ENCODE measurements at places on chromosomes 4 and X.
A peak's percentile ranks its signal among the peaks of the same experiment; 100 is the strongest.

GRCh38 chr4:40918330-40918729, 168.6 kb downstream of the NSUN7 start:
- DNase-seq: peak; percentile 87

GRCh38 chrX:37759878-37760418, 19.9 kb upstream of the CYBB start:
- DNase-seq: no peak

DNA sequence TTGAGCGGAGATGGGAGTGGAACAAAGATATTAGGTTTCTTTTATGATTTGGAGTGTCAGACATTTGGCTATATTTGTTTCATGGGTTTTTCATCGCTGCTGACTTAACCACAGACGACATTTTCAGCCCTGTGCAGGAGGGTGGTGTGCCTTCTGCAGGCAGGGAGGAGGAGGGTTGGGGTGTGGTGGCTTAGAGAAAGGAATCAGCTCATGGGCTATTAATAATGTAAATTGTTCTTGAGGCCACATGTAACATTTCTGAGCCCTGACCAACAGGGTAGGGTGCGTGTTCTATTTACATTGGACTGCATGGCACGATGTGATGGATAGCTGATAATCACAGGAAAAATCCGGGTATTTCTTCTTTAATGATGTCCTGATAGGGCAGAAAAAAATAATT, 67.6 kb downstream of the POLA1 start:
- DNase-seq: no peak

- no peak for DNase-seq
Observed at GRCh38 chr4:83011689-83012199, 1.1 kb upstream of the LIN54 start.

DNA sequence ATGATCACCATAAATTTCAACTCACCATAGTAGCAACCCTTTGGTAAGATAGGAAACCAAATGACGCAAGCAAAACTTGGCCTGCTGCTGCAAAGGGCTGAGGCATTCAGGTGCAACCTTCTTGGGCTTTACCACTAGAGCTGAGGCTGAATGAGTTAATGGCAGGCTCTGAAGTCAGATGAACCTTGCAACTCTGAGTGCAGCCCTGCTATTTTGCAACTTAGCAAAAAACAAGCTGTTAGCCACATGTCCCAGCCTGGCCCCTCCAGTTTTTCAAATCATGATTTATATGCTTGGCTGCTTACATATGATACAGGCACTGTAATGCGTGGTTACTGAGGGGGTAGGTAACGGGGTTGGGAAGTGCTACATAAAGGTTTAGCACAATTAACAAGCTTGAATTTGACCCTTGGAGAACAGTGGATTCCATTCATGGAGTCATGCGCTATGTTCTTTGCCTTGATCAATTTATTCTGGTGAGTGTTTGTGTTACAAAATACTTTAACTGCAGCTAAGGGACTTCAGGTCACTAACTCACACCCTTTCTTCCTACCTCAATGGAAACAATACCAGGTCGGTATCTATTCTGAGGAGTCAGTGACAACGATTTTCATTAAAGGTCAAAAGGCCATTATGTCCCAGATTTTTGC, 80.5 kb upstream of the PPARGC1A start:
- DNase-seq: no peak

Data from right atrium auricular region (tissue), 2 donors.